CD4-positive, alpha-beta memory T cell (primary cell): ENCODE measurements at places on chromosomes 4 and X. TPM values are rescaled to one million over a fixed set of nuclear protein-coding genes. Genes with fewer than 3 reads are reported as not detected.

GRCh38 chrX:31993637-31994036, 921.8 kb upstream of the FTHL17 start:
- H3K4me1 ChIP-seq: no peaks in the 10 kb centered on the region
- H3K4me3 ChIP-seq: no peak overlapping the region
- H3K36me3 ChIP-seq: no peaks in the 10 kb centered on the region
- no peak overlapping the region for H3K27ac ChIP-seq

DNA sequence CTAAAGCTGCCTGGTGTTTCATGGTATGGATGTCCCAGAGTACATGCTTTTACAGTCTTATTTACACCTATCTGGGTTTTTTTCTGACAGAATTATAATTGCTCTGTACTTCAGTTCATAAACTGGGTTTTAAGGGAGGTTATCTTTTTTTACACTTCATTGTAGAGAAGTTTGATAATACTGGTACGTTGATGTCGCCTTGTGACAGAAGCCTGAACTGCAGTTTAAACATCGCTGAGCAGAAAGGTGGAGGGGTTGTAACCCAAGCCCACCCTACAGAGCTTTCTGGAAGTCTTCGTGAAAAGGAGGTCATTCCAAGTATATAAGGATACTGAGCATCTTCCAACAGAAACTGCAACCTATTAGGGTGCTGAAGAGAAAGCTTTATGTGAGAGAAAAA, 46.4 kb downstream of the BEX1 start:
- H3K27ac ChIP-seq: no peak overlapping the region
- no peaks in the 10 kb centered on the region for H3K36me3 ChIP-seq
- no peak for DNase-seq
- H3K4me1 ChIP-seq: no peaks in the 10 kb centered on the region

DNA sequence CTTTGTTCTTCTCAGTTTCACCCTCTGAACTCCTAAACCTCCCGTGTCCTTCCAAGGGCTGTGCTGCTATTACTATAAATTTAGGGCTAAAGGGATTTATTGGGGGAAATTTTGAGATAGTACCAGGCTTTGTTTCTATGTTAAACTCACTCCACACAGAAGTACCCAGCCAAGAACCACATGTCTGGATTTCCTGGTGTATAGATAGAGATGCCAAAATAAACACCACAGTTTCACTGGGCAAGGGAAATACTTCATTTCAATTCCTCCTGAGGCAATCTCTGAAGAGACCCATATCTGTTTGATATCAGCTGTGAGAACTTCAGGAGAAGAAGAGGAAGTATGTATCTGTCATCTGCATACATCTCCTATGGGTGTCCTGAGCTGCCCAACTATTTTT, 21.7 kb upstream of the CLNK start:
- H3K36me3 ChIP-seq: no peaks in the 10 kb centered on the region
- H3K27me3 ChIP-seq: no peaks in the 10 kb centered on the region
- H3K4me1 ChIP-seq: no peaks in the 10 kb centered on the region

DNA sequence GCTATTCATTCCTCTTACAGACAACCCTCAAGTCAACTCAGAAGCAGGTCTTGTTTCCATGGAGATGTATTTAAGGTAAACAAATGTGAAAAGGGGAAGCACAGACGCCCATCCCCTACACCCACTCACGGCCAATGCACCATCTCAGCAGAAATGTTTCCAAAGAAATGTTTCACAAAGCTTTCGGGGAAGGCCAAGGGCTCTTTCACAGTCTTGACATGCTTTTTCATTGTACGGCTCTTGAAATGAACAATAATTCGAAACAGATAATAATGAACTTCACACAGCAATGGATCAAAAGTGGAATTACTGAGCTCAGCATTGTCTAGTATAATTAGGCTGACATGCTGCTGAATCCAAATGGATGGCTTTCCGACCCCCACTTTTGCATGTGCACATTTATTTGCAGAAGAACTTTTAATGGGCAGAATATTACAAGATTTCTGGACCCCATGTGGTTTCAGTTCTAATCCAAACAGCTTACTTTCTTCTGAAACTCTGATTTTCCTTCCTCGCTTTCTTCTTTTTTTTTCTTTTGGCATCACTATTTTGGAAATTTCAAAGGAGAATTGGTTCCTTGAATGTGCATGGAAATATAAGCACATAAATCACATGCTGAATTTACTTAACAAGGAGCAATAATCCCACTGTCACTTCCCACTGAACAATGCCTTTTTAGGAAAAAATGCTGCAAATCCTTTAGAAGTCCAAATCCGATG, 160.9 kb downstream of the SMIM20 start:
- no peaks in the 10 kb centered on the region for H3K27me3 ChIP-seq
- H3K27ac ChIP-seq: no peak overlapping the region
- peak; percentile 21 for DNase-seq

GRCh38 chrX:150363561-150364346, 637 bp downstream of the MAMLD1 start:
- no peaks in the 10 kb centered on the region for H3K36me3 ChIP-seq
- peak; percentile 7 for DNase-seq
- H3K4me1 ChIP-seq: peaks cover 5% of the 10 kb centered on the region
- H3K27me3 ChIP-seq: no peaks in the 10 kb centered on the region
- peak overlapping the region; percentile 4 for H3K27ac ChIP-seq

The LINC00632 gene
- total RNA-seq: 16.2 TPM
